Activated CD8-positive, alpha-beta memory T cell treated with anti-CD3 and anti-CD28 coated beads for 48 hours (primary cell): ENCODE measurements at places on chromosomes 4 and X.

GRCh38 chrX:49029876-49030275 lies 13.3 kb downstream of the TFE3 start:
- DNase-seq, result no peak

- DNase-seq, result no peak
Measured at GRCh38 chr4:20430259-20430941, 178.7 kb downstream of the SLIT2 start.

- no peak for DNase-seq
Measured at GRCh38 chr4:37970702-37971101, 10.5 kb downstream of the PTTG2 start.

DNA sequence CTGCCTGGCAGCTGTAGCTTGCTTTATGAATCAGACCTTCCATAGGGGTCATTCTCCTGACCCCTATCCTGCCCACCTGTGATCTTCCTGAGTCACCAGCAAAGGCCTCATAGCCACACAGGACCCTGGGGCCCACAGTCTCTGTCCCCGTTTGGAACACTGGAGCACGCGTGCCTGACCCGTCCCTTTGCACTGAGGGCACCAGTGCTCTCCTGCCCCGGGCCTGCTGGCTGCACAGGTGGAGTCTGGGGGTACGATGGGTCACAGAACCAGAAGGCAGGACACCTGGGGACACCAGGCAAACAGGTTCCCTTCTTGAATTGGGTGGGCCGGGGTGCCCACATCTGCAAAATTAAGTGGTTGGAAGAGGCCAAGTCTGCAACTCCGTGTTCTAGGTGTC lies 97.2 kb downstream of the CPZ start:
- DNase-seq, result no peak

DNA sequence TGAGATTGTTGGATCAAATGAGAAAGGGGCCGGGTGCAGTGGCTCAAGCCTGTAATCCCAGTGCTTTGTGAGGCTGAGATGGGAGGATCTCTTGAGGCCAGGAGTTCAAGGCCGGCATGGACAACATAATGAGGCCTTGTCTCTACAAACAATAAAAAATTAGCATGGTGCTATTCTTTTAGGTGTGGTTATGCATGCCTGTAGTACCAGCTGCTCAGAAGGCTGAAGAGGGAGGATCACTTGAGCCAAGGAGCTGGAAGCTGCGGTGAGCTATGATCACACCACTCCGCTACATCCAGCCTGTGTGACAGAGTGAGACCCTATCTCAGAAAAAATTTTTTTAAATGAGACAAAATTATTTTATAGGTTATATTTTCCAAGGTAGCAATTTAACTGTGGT lies 49.7 kb upstream of the TMEM150C start:
- DNase-seq, result no peak

- no peak for DNase-seq
Measured at GRCh38 chr4:156692016-156692415, 279.6 kb downstream of the PDGFC start.

DNA sequence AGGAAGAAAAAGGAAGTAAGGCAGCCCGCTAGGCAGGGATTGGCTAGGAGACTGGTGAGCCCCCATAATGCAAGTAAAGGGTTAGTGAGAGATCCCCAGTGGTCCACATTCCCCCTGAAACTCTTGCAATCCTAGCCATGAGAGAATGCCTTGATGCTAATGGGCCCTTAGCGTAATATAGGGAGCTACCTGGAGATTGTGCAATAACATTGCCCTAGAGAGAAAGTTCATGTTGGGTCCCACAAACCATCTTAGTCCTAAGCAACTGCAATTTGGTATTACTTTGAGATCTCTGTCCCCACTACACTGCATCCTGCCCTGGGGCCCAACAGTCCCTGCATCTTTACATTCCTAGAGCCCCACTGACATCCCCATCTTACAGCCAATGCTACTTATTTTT lies 188.5 kb downstream of the KLHL4 start:
- DNase-seq, result no peak

- DNase-seq, result no peak
Measured at GRCh38 chr4:76779740-76780459, 118.0 kb downstream of the SOWAHB start.

- DNase-seq, result no peak
Measured at GRCh38 chr4:117968606-117969005, 65.7 kb upstream of the NDST3 start.

DNA sequence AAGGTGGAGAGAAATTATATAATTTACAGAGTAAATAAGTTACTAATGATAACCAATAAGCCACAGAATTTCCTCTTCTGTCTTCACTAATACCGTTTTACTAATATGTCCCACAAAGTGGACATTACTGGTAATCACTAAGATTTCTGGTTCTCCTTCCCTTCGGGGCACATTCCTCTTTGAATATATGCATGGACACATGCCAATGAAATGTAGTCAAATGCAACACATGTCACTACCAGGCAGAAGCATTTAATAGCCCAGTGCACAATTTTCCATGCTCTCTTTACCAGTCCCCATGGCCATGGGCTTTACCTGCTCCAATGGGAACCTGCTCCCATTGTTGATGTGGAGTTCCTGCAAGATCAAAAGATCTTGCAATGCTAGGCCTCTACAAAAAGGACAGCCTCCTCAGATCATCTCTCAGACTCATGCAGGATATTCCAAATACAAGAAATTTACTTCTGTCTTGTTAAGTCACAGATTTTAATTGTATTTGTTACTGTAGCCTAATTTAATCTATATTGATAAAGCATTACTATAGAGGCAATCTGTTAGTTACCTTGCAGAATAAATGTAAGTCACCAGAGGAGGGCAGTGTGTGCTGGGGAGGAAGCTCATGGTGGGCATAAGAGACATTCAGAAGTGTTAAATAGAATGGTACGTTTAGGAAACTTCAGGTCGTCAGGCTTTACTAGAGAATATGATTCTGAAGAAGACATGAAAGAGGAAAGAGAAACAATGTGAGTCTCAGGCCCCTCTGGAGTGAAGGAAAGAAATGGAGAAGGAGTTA lies 37.1 kb upstream of the INPP4B start:
- no peak for DNase-seq

DNA sequence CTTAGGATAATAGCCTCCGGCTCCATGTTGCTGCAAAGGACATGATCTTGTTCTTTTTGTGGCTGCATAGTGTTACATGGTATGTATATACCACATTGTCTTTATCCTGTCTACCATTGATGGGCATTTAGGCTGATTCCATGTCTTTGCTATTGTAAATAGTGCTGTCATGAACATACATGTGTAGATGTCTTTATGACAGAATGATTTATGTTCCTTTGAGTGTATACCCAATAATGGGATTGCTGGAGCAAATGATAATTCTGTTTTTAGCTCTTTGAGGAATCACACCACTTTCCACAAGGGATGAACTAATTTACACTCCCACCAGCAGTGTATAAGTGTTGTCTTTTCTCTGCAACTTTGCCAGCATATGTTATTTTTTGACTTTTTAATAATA lies 4.6 kb downstream of the RAB33B start:
- no peak for DNase-seq

DNA sequence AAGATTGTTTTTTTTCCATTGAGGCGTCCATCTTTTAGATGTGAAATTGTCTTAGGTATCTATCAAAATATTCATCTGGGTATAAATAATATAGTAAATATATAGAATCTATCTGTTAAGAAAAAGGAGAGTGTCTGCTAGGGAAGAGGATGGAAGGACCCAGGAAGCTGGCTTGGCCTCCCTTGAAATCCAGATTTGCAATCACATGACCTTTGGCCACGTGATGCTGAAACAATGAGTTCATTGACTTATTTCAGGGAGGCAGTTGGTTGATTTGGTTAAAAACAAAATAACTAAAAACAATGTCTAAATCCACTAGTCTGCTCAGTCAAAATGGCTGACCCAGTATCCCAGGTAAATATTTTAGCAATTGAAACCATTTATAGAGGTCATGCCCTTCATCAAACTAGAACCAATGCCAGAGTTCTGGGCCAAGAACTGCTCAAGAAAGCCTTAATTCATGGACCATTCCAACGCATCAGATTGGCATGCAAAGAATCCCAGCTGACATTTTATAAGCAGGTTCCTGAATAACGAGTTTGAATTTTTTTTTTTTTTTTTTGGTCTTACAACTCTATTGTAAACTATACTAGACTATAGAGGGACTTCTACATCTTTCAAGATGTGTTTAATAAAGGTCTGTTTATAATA lies 172.7 kb downstream of the MID1 start:
- DNase-seq, result no peak

DNA sequence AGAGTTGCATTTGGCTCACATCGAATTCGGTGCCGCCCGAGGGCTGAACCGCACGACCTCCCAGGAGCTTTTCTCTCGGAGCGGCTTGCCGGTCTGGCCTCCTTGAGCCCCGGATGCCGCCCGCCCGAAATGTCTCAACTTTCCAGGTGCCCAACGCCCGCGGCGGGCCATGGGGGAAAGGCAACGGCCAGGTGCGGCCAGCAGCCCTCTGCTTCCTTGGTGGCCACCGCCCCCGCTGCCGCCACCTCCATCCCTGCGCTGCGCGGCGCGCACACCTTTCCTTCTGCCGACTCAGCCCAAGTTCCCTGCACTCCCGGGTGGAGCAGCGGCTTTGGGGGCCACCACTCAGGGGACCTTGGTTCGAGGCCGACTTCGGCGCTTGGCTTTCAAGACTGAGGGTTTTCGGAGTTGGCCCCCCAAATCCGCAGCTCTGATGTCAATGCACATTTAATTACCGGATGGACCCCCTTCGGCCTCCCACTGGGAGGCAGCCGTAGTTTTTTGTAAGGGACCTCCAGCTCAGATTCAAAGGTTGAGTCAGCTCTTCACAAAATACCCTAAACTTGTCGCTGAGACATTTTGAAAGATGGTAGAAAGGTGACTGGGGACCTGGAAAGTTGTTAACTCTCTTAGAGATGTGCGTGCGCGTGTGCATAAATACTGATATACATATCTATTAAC lies 1.1 kb downstream of the AFF2 start:
- no peak for DNase-seq

GRCh38 chr4:88077911-88078524 lies 70.6 kb downstream of the PKD2 start:
- no peak for DNase-seq

- DNase-seq, result no peak
Measured at GRCh38 chr4:97653701-97654100, 489.6 kb downstream of the STPG2 start.

- no peak for DNase-seq
Measured at GRCh38 chrX:14729058-14729457, 143.8 kb downstream of the FANCB start.

GRCh38 chrX:148664171-148664570 lies 163.8 kb downstream of the AFF2 start:
- no peak for DNase-seq

GRCh38 chr4:189826657-189827056 lies 114.0 kb upstream of the FRG1 start:
- DNase-seq, result no peak

- no peak for DNase-seq
Measured at GRCh38 chr4:39452153-39452859, 6.4 kb downstream of the RPL9 start.

DNA sequence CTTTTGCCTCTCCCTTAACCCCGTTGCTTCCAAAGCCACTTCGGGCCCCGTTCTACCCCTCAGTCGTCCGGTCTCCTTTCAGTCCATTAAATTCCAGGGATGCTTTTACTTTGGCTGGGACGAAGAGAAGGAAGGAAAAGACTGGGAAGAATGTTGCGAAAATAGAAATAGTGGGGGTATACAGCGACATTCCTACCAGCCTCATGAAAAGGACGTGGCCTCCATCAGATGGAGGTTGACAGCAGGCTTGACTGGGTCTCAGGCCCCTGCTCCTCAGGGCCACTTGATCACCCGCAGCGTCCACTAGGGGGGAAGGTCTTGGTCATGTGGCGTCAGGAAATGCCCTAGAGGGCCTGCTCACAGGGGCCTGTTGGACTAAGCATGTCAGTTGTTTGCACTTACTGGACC lies 657 bp upstream of the ANKRD50 start:
- DNase-seq, result no peak

DNA sequence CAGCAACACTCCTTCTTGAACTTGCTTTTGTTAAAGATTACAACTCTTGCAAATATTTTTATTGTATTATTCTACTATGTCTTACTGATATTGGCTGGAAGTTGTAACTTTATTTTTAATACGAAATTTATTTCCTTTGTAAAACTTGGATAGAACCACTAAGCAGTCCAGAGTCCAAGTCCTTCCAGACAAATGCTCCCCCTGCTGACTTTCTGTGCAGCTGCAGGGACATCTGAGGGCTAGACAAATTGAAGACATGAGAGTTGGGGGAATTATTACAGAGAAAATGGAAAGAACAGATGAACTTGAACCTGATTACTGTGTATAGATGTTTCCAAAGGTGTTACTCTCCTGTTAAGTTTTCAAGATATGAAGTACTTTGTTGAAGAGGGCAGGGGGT lies 238.8 kb downstream of the GRIA3 start:
- no peak for DNase-seq

DNA sequence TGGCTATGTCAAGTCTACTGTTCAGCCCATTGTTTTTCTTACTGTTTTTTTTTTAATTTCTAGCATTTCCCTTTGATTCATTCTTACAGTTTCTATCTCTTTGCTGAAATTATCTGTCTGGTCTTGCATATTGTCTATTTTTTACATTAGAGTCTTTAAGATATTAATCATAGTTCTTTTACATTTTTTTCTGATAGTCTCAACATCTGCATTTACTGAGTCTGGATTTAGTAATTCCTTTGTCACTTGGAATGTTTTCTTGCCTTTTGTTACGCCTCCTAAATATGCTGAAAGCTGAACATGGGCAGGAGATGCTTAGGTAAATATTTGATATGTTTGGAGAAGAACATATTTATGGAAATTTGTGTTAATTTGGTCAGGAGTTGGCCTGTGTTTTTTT lies 10.4 kb downstream of the JADE3 start:
- DNase-seq, result no peak

DNA sequence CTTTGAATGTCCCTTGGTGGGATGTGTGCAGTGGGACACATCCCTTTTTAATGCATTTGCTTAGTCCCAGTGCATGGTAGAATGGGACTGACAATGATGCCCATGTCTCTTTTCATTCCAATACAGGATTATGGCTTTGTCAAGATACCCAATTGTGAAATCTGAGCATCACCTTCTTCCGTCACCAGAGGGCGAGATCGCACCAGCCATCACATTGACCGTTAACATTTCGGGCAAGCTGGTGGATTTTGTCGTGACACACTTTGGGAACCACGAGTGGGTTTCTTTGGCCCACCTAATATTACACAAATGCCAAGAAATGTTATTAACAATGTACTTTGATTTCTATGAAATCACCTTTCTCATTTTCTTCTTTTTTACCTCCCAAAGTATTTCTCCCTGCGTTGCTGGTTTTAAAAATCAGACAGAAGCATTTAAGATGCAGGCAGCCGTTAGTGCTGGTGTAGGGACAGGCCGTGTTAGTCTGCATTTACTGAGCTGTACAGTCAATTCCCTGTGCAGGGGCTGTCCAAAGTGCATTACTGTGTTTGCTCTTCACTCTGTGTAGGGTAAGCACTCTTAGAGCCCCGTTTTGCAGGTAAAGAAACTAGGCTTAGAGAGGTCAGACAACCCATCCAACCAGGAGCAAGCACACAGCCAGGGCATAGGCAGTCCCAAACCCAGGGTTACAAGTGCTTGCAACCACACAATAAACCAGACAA lies 46.5 kb downstream of the CWH43 start:
- DNase-seq, result no peak
